Activated naive CD4-positive, alpha-beta T cell treated with anti-CD3 and anti-CD28 coated beads, Interleukin-2, amount 10 ng/mL, durations not matched to agents 7 days and 5 days (primary cell): ENCODE measurements at places on chromosomes 11 and 22.

- DNase-seq = no peak
These were observed 13.2 kb downstream of the CARS1 start for GRCh38 chr11:3044004-3044403.

DNA sequence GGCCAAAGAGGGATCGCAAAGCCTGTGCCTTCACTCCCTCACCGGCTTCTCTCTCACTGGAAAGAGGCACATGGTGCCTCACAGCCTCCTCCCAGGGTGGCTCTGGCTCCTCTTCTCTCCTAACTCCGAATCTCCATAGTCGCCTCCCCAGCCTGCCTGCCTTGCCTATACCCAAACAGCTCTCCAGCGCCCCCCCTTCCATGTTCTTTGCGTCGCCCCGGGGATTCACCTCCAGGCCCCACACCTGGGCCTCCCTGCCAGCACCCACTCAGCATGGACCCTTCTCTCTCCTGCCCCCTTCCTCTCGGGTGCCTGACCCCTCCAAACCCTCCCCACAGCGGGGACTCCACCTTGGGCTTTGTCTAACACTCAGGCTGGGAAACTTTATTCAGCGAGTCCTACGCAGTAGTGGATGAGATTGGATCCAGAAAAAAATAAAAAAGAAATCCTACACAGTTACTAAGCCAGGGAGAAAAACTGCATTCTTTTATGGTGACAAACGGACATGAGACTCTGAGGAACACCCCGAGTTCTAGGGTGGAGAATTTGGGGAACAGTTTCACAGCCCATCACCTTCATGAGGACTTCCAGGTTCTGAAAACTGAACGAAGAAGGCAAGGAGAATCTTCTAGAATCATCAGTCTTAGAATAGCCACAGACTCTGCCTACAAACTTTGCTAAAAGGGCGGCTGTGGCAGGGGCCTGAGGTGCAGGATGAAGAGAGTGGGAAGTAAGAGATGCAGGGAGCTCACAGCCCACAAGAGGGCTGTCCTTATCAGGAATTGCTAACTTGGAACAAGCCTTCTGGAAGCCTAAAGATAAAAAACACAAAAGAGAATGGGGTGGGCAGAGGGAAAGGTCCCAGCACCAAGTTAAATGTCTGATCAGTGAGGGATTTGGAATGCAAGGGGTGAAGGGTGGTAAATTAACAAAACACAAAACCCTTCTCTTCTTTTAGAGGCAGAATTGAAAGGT, 5.3 kb downstream of the PPM1F start:
- DNase-seq = no peak

- DNase-seq = no peak
These were observed 16.5 kb downstream of the SLC22A12 start for GRCh38 chr11:64607381-64607985.

GRCh38 chr11:45106440-45106839, 40.0 kb upstream of the PRDM11 start:
- no peak for DNase-seq

GRCh38 chr11:112795142-112795815, 165.9 kb upstream of the NCAM1 start:
- peak; percentile 51 for DNase-seq

- DNase-seq = no peak
These were observed 12.9 kb upstream of the PIK3IP1 start for GRCh38 chr22:31305194-31305593.

GRCh38 chr11:67469508-67469811, 409 bp upstream of the TMEM134 start:
- no peak for DNase-seq

DNA sequence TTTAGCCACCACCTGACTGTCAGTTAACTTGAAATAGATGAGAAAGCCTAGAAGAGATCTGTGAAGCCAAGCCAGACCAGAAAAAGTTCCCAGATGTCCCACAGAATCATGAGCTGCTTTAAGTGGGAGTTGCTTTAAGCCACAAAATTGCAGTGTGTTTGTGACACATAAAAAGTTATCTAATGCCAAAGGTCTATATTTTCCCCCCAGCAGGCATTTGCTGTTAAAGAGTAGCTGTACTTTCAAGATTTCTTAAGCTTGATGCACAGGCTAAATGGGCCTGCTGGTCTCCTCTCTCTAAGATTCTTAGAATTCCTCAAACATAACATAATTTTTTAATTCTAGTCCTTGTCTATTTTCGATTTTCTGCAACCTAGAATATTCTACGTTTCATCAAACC, 825.7 kb downstream of the FAM181B start:
- no peak for DNase-seq

DNA sequence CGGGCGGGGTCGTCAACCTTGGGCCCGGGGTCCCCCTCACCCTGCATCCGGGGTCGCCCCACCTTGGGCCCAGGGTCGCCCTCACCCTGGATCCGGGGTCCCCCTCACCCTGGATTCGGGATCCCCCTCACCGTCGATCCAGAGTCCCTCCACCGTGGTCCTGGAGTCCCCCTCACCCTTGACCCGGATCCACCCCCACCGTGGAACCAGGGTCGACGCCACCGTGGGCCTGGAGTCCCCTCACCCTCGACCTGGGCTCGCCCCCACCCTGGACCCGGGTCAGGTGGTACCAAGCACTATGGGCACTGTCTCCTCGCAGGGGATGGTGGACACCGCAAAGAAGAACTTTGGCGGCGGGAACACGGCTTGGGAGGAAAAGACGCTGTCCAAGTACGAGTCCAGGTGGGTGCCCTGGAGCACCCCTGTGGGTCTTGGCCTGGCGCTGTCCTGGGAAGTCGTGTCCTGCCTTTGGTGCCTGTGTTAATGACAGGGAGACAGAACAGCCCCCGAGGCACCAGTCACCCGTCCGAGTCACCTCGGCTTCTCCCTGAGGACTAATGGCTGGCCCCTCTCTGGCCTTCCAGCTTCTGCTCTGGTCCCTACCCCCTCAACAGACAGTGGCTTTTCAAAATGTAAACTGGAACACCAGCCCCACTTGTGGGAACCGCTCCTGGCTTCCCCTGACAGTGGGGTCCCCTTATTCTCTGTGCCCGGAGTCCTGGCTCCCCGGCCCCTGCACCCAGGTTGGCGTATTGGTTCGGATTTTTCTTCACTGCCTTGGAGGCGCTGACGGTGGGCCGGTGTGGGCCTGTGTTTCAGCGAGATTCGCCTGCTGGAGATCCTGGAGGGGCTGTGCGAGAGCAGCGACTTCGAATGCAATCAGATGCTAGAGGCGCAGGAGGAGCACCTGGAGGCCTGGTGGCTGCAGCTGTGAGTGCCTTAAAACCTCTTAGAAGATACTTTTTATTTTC, 762 bp downstream of the CRELD2 start:
- no peak for DNase-seq

DNA sequence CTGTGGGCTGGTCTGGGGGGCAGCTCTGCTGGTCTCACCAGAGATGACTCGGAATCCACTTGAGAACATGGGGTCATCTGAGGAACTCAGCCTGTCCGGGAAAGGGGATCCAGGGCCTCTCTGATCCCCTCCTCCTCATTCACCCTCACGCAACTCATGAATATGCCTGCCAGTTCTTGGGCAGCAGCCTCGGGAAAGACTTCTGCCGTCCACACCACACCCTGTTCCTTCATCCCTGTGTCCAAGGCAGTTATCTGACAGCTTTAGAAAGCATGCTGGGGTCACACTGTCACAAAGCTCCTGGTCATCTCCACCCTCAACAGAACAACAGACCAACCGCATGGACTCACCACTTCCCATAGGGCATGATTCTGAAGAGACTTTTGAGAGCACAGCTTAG, 88.3 kb downstream of the AMOTL1 start:
- no peak for DNase-seq

- no peak for DNase-seq
These were observed 17.2 kb downstream of the SCGB1A1 start for GRCh38 chr11:62435846-62436660.

GRCh38 chr22:45291931-45292290, 7.2 kb downstream of the UPK3A start:
- DNase-seq = no peak
